Esophagus muscularis mucosa (tissue), 4 donors: ENCODE measurements at places on chromosomes 6 and 20. TPM values are rescaled to one million over a fixed set of nuclear protein-coding genes. Genes with fewer than 3 reads are reported as not detected.

FRK gene
- 0.39 TPM for total RNA-seq

C20orf144 gene
- 0.23 TPM for total RNA-seq

ADGRG6 gene
- 8.3 TPM for total RNA-seq

SLC17A5 gene
- 16.8 TPM for total RNA-seq

CYB5R4 gene
- 10.4 TPM for total RNA-seq

BTN1A1 gene
- total RNA-seq, result not detected

- DNase-seq, result no peak
Observed at GRCh38 chr6:101178748-101179147, 214.8 kb upstream of the GRIK2 start.

- no peak for DNase-seq
Observed at GRCh38 chr6:395432-396125, 4.0 kb downstream of the IRF4 start.

DNA sequence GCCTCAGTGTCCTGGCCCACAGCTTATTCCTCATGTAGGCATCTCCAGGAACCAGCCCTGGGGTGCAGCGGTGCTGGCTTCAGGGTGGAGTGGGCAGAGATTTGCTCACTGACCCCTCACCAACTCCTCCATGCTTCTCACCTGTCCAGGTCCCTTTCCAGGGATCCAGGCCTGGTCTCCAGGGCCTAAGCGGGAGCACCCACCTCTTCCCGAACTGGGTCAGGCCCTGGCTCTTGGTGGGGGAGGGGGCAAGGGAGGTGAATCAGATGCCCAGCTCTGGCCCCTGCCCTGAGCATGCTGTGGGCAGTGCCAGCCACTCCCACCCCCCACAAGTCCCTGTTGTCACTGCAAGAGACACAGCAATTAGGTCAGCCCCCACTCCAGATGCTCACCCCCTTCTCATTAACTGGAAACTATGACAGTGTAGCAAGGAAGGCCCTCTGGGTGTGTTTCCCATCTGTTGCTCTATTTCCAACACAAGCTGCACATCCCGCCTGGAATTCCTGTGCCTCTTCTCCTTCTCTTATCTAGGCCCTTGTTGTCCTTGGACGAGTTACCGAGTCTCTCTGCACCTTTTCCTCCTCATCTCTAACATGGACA lies 37.0 kb downstream of the MDFI start:
- no peak for DNase-seq

- DNase-seq, result no peak
Observed at GRCh38 chr20:17807651-17808050, 107.9 kb downstream of the BANF2 start.

DNA sequence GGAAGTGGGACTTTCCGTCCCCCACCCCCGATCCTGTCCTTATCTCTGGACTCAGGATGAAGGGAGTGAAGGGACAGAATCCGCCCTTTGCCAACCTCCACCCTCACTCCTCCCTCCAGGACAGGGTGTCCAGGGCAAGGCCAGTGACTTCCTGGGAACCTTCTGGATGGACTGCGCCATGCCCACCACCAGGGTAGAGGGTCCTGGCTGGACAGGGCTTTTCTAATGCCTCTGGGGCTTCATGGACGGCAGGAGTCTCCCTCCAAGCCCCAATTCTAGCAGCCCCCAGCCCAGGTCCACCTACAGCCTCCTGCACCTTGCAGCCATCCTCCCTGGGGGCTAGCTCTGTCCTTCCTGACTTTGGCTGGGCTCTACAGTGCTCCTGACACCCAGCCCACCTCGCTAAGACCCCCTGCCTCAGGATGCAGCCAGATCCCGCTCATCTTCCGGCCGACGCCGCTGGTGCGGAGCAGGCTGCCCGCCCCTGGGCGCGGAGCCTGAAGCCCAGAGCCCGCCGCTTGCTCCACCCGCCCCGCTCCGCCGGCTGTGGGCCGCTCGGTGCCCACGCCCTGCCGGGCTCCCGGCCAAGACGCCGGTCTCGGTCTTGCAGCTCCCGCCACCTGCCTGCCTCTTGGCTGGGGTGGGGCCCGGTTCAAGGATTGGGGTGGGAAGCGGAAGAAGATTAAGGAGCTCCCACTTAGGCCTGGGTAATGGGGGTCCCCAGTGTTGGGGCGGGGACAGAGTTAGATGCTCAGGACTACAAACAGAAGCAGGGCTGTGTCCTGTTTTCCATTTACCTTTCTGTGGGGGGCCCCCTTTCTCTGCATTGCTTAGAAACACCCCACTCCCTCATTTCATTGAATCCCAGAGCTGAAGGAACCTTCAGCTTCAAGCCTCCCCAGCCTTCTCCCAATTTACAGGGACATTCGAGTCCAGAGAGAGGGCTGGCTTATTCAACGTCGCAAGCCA lies 72.8 kb downstream of the MDGA1 start:
- no peak for DNase-seq

- DNase-seq, result no peak
Observed at GRCh38 chr6:25279748-25280343, 672 bp downstream of the CARMIL1 start.

GRCh38 chr20:7090001-7090400 lies 322.5 kb downstream of the BMP2 start:
- no peak for DNase-seq

DNA sequence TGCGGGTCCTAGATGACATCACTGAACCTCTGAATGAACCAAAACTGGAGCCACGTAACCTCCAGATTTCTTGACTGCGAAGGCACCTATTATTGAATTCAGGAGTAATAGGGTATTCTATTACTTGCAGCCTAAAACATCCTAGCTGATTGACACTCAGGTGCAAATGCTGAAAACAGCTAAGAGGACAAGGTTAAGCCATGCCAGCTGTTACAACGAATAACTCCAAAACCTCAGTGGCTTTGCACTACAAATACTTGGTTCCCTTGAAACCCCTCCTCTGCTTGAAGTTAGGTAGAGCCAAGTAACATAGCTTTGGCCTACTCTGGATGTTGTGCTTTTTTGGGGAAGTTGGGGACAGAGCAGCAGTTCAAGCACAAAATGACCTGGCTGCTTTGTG lies 21.0 kb upstream of the CCN5 start:
- no peak for DNase-seq

DNA sequence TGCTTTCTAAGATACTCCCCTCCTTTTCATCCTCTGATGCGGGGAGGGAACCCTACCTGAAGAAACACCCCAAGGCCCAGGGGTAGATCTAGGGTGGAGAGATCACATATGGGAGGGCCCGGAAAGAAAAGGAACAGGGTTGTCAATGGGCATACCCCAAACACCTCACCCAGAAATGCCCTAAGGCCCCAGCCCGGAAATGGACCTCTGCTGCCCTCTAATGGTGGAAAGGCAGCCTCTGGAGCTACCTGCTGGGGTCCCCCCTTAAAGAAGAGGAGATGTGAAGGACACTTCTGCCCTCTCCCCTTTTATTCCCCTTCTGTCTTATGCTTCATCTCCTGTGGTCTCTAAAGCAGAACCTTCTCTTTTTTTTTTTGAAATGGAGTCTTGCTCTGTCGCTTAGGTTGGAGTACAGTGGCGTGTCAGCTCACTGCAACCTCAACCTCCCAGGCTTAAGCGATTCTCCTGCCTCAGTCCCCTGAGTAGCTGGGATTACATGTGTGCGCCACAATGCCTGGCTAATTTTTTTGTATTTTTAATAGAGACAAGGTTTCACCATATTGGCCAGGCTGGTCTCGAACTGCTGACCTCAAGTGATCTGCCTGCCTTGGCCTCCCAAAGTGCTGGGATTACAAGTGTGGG lies 458 bp upstream of the ARMC12 start:
- DNase-seq, result no peak

DNA sequence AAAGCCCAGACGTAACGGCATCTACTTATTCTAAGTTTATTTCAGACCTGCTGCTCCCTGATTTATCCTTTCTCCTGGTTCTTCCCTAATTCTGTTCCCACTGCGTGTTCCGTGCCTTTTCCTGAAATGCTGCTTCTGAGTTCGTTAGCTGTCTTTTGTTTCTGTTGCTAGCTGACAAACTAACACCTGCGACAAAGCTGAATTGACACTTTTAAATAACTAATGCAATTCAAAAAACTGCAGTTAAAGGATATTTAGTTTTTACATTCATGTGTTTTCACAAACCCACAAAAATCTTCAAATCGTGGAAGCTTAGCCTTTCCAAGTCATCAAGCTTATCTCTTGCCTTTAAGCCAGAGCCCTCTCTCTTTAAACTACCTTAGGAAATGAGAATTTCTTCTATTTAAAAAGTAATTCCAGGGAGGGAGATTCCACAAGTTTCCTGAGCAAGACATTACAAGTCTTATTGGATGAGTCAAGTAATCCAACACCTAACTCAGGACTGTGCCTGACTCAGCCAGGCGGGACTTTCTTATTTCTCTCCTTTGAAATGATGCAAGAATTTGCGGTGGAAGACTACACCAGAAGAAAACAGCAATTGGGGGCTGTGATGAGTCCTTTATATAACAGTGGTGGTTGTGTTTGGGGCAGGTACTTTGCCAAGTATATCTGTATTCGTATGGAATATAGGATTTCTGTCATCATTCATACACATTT lies 6.3 kb downstream of the ADTRP start:
- no peak for DNase-seq

DNA sequence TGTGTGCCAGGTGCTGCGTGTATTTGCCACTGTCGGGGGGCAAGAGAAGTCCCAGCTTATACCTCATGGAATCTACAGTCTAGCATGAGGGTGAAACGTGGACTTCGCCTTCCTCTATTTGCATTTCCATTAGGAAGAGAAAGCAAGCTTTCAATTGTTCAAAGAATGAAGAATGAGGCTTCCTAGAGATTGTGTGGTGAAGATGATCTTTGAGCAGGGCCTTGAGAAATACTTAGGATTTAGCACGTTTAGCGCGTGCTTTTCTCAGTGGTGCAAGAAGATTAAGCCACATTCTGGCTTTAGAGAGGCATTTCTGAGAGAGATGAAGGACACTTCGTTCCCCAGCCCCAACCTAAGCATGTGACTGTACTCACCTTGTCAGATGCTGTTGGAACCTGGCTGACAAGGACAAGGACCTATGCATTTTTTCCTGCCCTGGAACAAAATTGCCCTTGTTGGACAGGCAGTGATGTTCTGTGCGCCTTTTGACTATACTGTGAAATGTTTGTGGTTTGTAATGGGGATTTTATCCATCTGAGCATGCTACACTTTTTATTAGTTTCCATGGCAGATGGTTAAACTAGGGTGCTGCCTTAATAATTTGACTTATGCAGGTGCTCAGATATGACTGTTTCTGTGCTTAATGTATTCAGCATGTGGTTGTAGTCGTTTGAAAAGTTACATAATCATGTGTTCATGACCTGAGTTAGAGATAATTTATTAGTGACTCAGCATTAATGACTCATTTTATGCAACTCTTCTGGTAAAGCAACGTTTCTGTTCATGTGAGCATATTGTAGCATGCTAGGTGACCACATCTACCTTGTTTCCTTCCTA lies 10.7 kb downstream of the TULP4 start:
- no peak for DNase-seq

DNA sequence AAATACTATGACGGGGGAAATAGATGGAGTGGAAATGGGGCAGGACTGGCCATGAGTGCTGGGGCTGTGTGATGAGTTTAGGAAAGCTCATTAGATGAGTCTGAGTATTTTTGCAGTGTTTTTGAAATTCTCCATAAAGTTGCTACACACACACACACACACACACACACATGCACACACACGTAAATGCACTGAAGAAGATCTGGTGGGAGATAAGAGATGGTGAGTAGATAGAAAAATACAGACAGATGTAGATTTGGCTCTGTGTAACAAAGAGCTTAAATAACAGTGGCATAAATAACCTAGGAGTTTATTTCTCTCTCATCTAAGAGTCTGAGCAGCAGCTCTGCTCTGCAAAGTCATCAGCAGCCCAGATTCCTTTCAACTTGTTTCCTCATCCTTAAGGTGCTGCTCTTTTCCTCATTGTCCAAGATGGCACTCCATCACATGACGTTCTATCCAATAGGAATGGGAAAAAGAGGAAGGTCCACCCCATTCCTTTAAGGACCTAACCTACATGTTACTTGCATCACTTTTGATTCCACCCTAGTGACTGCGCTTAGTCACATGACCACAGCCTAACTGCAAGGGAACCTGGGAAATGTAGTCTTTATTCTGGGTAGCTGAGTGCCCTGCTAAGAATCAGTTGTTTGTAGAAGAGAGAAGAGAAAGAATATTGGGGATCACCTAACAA lies 76.4 kb downstream of the EYA2 start:
- no peak for DNase-seq

DNA sequence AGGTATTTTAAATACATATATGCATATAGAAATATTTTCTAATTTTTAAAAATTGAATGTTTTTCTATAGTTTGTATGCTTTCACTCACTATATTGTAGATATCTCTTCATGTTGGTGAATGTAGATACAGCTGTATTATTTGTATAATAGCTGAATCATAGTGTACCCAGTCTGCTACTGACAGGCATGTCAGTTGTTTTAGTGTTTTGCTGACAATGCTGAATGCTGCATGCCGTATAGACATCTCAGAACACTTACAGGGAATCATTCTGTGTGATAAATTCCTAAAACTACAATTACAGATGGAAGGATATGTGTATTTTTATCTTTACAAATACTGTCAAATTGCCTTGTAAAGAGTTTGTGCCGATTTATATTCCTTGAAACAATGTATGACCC lies 175.4 kb downstream of the SIM1 start:
- DNase-seq, result no peak

DNA sequence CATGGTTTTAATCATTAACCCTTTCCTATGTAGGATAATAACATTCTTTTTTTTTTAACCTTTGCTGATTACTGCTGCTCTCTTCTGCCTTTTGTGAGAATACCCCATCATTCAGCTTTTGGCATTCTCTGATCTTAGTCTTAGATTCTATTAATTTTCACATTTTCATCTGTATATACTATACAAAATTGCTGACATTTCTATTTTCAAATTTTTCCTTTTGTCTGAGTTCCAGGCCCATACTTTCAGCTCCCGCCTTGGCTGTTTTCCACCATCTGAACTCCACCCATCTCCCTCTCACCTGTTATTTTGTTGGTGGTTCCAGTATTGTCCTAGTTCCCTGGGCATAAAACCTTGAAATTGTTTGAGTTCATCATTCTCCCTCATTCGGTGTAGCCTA lies 59.2 kb downstream of the PKIB start:
- no peak for DNase-seq

- DNase-seq, result no peak
Observed at GRCh38 chr6:17268114-17268513, 13.0 kb upstream of the RBM24 start.

DNA sequence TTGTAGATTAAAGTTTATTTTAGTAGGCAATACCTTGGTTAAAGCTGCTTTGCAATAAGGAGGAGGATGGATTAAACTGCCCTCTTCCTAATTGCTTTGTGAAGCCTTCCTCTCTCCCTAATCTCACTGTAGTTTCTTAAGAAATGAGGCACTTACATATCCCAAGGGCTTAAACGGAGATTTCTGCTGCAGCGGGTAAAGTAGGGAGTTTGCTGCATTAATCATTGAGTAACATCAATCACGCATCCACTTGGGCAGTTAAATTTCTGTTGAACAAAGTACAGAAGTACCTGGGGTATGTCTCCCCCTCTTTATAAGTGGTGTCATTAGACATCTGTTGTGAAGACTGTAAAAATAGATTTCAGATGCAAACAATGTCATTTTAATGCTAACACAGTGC lies 29.5 kb upstream of the ARID1B start:
- DNase-seq, result no peak

- no peak for DNase-seq
Observed at GRCh38 chr6:116461331-116461931, at the start of gene CALHM6. TSS of gene CALHM6 (plus strand) at chr6:116461375. CDS start at chr6:116461930, 555 bp downstream.
